ENCODE measurements at places on chromosomes 2 and 18.

GRCh38 chr2:203805486-203805838 is 62.1 kb upstream of the CTLA4 start:
- DNase-seq: no peak

- no peak for DNase-seq
Measured at GRCh38 chr2:209613649-209614305, 157.9 kb upstream of the UNC80 start.

DNA sequence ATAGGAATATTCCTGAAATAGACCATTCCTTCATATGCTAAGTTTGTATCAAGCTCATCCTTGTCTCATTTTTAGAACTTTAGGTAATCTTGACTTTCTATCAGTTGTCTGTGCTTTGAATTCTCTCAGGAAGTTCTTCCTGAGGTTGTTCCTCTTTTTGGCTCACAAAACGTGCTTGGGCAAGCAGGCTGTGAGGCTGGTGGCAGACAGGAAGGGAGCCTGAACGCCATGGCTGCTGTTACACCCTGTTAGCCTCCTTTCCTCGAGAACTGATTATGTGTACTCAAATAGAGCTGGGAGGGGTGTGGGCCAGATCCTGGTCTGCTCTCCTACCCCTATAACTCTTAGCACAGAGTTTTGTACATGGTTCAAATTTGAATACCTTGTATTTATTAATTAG is 136.4 kb upstream of the CELF4 start:
- no peak for DNase-seq

DNA sequence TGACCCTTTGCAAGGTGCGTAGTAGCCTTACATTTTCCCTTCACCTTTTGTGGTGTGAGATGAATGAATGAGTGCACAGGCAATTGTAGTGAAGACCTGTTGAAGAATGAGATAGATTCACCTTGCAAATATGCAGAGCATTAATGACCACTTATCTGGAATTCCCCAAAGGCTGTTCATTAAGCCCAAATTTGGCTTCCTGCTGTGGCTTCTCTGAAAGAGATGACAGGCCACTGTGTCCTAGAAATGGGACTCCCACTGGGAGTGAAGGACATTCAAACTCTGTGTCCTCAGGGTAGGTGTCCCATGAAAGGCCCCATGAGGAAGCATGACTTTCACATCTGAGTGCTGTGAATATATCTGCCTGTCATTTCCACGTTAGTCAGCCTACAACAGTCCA is 1821.8 kb upstream of the PIK3C3 start:
- no peak for DNase-seq

GRCh38 chr2:135030826-135031225 is 16.4 kb downstream of the MAP3K19 start:
- no peak for DNase-seq

DNA sequence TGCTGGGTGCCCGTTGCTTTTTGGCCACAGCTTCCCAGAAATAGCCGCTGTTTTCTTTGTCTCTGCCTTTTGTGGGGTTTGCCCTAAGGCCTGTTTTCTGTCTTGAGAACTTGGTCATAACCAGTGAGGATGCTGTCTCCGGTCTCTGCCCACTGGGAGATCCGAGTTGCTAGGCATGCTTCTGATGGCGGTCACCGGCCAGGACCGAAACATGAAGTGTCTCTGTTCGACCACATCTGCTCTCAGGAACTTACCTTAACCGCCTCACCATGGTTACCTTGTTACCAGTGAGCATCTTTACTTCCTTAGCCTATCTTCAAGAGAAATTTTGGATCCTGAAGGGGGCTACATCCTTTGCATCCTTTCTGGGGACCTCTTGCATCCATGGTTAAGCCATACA is 91.9 kb downstream of the RTP5 start:
- no peak for DNase-seq

- DNase-seq: no peak
Measured at GRCh38 chr2:86027196-86027921, 78.3 kb downstream of the POLR1A start.

GRCh38 chr2:237995036-237995435 is 28.2 kb downstream of the UBE2F start:
- DNase-seq: no peak

DNA sequence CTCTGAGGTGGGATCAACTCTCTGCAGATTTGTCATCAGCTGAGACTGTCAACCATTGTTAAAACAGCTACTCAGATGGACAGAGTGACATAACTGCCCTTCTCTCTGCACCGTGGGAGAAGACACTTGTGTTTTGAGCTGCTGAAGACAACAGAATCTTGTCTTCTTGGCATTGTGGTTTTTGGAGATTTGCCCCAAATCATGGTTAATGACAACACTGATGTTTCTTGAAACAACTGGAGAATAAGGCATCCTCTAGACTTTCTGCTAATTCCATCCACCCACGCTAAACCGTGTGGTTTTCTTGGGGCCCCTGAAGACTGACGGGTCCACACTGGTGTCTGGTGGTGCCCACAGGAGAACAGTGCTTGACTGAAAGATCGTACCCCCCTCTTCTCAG is 39.5 kb downstream of the SH3BP4 start:
- DNase-seq: no peak

GRCh38 chr2:8403876-8404275 is 278.0 kb upstream of the ID2 start:
- no peak for DNase-seq

DNA sequence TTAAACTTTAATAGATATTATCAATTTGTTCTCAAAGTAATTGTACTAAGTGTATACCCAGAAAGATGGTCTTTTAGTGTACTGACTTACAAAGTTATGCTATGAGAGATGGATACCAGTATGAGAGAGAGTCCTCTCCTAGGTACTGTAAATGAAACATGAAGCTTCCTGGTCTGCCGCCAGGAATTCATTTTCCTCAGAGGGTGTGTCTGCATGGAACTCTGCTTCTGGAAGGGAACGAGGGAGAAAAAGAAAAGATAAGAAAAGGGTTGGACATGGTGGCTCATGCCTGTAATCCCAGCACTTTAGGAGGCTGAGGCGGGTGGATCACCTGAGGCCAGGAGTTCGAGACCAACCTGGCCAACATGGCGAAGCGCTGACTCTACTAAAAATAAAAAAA is 2.2 kb upstream of the SSB start:
- DNase-seq: no peak

DNA sequence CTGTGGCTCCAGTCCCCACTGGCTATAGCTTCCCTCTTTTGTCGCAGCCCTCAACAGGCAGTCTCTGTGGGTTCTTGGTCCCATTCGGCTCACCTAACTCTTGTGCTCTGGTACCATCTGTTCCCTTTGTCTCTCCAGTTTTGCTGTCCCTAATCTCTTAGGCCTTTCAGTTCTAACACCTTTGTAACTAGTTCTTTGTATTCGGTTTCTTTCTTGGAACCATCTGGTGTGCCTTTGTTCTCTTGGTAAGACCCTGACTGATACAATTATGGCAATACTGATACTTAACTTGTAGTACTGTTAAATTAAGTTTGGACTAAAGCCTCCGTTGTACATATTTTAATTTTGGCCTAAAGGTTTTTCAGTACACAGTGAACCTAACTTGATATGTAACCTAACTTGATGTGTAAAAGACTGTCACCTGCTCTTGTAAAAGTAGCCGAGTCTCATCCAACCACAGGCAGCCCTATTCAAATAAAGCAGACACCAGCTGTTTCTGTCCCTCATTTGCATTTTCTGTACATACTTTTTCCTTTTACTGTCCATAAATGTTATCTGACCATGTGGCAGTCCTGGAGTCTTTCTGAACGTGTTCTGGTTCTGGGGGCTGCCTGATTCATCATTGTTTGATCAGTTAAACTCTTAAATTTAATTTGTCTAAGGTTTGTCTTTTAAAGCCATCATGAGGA is 4.8 kb upstream of the MRPL44 start:
- no peak for DNase-seq

DNA sequence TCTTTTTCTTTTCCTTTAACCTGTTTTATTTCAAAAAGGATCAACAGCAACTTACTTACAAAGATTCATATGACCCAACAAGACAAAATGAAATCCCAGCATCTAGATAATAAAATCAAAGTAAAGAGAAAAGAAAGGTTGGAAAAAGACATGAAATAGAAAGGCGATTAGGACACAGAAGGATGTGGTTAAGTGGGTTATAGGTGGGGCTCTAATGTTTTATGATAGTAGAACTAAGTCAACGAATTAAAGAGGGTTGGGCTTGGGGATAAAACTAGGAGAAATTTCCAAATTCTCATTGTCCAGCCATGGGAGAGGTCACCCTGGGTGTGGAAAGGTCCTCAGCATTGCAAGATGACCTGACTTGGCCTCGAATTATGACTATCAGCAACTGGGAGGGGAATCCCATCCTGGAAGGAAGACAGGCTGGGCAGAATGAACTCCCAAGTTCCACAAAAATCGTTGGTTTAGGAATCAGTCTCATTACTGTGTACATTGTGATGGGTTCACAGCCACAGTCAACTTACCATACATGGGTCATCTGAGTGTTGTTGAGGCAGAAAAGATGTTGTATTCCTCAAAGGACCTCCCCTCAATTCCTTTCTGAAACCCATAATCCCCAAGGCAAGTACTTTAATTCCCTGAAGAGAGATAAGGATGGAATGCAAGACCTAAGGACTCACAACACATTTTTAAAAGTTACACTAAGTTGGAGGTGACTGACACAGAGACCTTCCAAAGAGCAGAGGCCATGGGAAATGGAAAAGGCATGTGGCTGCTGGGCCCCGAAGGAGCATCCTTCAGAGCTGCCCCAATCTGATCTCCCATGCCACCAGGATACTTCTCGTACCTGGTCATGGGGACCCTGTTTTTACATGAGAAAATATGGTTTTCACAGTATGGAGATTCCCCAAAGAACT is 167.6 kb downstream of the UXS1 start:
- DNase-seq: no peak

DNA sequence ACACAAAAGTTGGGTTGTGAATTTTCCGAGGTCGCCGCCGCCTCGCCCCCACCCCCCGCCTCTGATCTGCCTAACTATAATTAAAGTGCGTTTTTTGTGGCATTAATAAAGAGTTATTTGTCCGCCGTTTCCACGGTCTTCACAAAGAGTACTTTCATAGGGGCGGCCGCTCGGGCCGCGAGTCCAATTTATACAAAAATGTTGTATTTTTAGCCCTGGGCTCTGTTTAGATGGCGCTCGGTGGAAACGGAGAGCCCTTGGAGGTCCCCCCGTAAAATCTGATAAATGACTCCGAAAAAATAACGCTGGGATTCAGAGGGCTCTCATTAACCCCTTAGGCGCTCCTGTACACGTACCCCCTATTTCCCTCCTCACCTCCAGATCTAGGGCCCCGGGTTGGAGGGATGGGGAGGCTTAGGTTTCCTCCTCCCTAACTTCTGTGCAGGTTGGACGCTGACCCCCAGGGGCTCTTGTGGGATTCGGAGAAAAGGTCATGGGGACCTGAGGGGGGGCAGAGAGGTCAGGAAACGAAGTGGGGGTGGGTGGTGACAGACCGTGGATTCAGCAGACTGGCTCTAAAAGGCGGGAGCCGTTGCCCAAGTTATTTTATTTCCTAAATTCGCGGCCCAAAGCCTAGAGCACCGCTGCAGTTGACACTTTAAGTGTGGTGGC is 1.9 kb downstream of the CYP26B1 start:
- DNase-seq: no peak

- DNase-seq: no peak
Measured at GRCh38 chr18:9688036-9688741, 19.9 kb upstream of the RAB31 start.

DNA sequence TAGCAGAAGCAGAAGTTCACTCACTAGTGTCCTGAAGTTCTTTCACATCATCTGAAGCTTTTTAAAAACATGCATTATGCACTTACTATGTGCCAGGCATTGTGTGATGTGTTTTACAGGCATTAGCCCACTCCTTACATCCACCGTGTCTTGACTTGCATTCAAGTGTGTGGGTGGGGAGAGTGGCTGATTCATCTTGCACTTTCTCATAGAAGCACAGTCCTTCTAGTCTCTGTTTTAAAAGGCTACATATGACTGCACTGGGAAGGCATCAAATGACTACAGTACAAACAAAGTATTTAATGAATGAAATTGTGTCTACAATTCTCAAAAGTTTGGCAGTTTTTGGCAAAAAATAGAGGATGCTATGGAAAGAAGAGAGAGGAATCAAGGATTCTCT is 21.6 kb upstream of the DSC3 start:
- DNase-seq: no peak

GRCh38 chr2:65458999-65459398 is 26.6 kb upstream of the SPRED2 start:
- no peak for DNase-seq

- no peak for DNase-seq
Measured at GRCh38 chr2:114011713-114012112, 121.8 kb downstream of the ACTR3 start.

DNA sequence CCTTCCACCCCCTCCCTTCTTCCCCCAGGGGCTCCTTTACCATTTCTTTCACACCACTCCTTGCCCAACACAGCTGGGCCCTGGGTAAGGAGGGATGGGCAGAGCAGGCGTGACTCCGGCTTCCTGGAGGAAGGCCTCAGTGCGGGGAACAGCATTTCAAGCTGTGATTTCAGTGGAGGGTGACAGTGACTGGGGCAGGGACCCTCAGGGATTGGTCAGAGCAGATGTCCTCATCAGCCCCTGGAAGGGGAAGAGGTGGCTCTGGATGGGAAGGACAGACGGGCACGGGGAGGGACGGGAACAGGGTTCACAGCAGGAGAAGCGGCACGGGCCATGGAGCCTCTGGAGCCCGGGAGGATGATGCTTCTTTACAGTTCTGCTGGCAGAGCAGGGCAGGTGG is 130.8 kb upstream of the TWIST2 start:
- DNase-seq: no peak

DNA sequence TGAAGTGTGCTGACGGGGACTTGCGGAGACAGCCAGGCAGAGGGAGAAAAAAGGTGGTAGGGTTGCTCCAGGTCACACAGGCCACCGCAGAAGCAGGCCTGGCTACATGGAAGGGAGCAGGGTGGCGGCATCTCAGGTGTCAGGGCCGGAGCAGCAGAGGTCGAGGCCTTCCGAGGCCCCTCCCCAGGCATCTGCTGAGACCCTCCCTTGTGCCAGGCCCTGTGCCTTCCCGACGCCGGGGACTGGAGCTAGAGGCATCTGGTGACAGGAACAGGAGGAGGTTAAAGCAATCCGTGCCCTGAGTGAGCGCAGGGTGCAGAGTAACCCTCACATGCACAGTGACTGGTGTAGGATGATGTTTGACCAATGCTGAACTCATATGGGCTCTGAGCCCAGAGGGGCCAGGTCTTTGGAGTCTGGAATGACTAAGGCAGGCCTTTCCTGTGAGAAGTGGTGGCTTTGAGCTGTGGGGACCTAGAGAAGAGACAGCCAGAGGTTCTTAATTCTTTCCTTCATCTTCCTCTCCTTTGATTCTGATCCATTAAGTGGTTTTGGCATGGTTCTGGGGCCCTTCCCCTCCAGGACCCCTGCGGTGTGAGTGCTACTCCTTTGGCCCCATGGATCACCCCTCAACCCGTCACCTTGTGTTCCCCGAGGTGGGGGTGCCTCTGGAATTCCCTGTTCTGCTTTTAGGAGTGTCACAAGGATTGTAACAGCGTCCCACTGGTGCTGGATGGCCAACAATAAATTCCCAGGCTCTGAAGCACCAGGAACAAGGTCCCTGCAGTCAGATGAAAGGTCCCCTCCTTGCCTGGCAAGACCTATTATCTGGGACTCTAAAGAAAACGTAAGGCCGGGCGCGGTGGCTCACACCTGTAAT is 72.1 kb downstream of the KLHL29 start:
- DNase-seq: no peak

Data from iPS DF 6.9 (cell line).